ENCODE measurements at places on chromosomes 6 and 20. TPM values are rescaled to one million over a fixed set of nuclear protein-coding genes. Genes with fewer than 3 reads are reported as not detected.

Gene CRISP2
- polyA plus RNA-seq = not detected

Gene LINC00237
- not detected for polyA plus RNA-seq

Gene POM121L2
- not detected for polyA plus RNA-seq

Gene ZSWIM1
- polyA plus RNA-seq = 5.5 TPM

Gene CALHM4
- 0.66 TPM for polyA plus RNA-seq

Gene DDRGK1
- polyA plus RNA-seq = 77.8 TPM

Gene SPINT4
- not detected for polyA plus RNA-seq

Gene TMEM74B
- polyA plus RNA-seq = 155 TPM

Gene ATP9A
- polyA plus RNA-seq = 63.1 TPM

Data from neural cell (in vitro differentiated cells).